NCI-H2081 treated with DMSO at 0.1 percent for 48 hours (cell line): ENCODE measurements at places on chromosomes 1 and 21.

- DNase-seq = no peak
Observed at GRCh38 chr1:246776923-246777322, 52.7 kb downstream of the SCCPDH start.

DNA sequence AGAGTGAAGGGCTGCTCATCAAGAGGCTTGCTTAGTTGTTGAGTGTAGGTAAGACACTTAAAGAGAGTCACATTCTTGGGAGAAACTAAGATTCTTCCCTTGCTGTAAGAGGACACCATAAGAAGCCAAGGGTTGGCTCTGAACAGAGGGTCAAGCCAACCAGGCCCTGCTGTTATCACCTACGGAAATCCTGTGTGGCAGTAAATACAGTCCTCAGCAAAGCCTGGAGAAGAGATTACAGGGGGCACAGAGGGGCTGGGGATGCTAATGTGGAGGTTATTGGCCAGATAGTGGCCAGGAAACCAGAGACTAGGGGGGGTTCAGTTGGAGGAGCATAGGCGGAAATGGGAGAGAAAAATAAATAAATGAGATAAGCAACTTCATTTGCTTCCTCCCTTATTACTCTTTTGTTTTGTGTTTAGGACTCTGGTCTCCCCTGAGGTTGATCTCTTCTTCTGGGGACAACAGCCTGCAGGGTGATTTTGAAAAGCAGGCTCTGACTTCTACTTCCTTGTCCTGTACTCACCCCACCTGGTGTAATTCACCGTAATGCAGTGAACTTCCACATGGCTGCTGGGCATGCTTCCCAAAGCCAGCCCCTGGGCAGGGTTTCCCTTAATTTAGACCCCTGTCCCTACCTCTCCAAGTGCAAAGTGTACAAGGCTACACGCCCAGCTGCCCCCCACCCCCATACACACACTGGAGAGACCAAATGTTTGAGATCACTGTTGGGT lies 40.9 kb downstream of the MTARC1 start:
- DNase-seq = no peak

DNA sequence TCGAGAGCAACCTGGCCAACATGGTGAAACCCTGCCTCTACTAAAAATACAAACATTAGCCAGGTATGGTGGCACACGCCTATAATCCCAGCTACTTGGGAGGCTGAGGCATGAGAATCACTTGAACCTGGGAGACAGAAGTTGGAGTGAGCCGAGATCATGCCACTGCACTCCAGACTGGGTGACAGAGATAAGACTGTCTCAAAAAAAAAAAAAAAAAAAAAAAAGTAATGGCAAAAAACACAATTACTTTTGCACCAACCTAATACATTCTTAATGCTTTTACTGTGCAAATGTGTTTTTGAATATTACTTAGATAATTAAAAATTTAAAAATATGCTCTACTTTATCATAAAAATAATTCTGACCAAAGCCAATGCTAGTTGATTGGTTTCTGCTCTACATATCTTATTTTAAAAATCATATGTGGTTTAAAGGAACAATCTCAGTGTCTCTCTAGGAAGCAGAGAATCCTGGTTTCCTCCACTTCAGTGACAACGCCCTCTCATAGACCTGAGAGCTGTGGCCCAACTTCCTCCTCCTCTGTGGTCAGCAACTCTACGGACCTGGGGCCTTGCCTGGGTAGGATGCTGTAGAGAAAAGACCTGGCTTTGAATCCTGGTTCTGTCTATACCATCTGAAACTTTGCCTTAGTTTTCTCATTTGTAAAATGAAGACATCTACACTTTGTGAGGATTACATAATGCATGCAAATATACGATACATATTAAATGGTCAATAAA lies 64.7 kb downstream of the TGFBR3 start:
- DNase-seq = no peak

DNA sequence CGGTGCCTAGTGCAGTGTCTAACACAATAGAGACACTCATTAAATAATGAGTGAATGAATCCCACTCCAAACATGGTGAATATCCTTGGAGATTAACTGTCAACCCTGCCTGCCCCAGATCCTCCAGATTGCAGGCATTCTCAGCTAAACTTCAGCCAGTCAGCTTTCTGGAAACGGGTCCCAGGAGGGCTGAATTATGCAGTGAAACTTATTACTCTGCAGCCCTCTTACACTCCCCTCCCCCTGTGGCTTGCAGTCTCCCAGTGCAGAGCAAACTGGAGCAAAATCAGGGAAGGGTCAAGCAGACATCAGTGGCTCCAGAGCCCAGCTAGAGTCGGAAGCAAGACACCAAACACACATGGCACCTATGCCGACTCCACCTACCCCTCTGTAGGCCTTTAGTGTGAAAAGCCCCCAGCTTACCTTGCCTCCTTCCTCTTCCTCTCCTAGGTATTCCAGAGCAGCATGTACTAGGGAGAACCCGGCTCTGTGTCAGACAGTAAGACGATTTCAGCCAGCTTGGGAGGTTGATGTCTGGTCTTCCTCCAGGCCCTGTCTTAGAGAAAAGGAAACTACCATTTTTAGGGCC lies 6.5 kb upstream of the RGS16 start:
- DNase-seq = no peak

GRCh38 chr1:221993444-221993948 lies 251.6 kb upstream of the DUSP10 start:
- no peak for DNase-seq
